Mucosa of gallbladder (tissue), 1 donor: ENCODE measurements at places on chromosomes 4 and X.

DNA sequence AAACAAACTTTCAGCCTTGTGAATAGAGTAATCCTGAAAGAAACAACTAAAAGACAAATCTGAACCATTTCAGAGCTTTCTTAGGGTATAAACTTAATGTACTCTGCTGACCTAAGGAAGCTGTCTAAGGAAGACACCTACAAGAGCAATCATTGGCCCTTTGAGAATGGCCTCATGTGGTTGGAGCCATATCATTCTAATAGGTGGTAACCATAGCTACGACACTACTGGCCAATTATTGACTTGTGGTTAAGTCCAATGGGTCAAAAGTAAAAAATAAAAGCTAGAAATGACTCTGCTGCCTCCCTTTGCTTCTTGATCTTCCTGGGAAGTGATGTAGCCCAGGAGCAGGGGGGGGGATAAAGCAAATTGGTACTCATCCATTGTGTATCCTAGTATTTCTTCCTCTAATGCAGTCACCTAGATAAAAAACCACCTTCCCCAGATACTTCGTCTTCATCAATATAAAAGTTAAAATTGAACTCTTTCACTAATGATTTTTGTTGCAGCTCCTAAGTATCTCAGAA, 547.0 kb downstream of the ARAP2 start:
- DNase-seq: no peak

- DNase-seq: no peak
Measured at GRCh38 chr4:3481113-3481531, 18.0 kb downstream of the DOK7 start.

DNA sequence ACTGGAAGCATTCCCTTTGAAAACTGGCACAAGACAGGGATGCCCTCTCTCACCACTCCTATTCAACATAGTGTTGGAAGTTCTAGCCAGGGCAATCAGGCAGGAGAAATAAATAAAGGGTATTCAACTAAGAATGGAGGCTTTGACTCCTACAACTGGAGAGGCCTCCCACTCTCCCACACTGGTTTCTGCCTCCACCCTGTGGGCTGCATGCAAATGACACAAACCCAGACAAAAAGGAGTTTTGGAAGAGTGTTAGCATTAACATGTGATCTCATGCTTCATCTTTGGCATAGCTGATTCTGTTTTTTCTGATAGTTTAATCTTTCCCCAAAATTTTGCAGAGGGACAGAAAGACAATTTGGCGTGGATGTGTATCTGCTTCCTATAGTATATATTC, 80.8 kb upstream of the IQCM start:
- no peak for DNase-seq

GRCh38 chr4:17567271-17567670, 9.7 kb upstream of the LAP3 start:
- DNase-seq: no peak

- no peak for DNase-seq
Measured at GRCh38 chr4:66741081-66741480, 804.2 kb downstream of the CENPC start.

DNA sequence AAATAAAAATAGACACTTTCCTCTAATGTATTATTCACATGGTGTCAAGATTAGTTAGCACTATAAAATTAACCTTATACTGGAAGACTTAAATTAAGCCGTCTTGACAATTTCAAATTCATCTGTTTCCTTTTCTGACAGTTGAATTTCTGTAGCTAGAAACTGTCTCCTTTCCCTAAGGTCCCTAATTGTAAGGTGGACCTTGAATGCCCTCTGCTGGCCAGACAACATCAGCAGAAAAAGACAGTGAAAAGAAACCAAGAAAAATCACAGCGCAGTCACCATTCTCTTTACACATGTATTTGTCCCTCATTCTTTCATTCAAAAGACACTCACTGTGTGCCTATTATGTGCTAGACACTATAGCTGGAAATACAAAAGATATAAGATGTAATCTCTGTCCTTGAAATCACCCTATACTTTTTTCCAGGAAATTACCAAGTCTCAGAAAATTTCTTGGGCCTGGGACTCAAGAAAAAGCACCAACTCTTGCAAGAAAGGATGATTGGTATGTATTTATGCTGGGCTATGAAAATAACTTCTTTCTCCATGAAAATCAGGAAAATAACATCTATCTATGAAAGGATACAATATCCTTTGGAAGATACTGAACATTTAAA, 32.7 kb upstream of the AMBN start:
- peak; percentile 52 for DNase-seq

- peak; percentile 71 for DNase-seq
Measured at GRCh38 chrX:129637217-129638109, 17.3 kb downstream of the APLN start.

GRCh38 chrX:134513091-134513490, 53.1 kb downstream of the HPRT1 start:
- no peak for DNase-seq

DNA sequence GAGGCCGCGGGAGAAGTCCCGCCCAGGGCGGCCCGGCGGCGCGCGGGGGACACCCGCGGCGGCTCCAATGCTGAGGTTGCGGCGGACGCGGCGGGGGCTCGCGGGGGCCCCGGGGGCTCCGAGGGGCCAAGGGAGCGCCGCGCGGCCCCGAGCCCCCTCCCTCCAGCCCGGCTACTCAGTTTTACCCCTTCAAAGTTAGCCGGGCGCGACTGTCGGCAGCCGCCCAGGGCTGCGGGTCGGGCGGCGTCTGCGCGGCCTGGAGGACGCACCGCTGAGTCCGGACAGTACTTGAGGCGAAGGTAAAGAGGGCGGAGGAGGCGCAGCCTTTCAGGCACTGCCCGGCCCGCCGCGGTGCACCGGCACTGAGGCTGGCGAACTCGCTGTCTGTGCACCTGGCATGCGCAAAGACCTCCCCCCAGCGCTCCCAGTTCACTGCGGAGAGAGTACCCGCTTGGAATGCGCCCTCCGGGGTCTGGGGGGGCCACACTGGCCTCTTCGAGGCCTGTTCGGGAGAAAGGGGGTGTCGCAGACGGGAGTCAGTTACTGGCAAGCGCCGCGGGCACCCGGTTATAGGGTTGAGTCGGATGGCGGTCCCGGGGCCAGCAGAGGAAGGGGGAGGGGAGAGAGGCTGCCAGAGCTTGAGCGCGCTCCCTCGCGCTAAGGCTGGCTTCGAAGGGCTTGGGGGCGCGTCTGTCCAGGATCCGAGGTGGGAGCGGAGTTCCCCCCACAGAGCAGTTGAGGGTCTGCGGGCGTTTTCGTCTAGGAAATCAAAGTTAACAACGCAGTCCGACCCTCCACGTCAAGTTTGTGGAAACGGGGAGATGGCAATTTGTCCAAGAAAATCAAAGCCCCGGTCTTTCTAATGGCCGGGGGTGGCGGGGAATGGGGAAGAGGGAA, 1.1 kb downstream of the PCDH19 start:
- no peak for DNase-seq

GRCh38 chr4:72473434-72473900, 95.6 kb downstream of the ADAMTS3 start:
- no peak for DNase-seq

DNA sequence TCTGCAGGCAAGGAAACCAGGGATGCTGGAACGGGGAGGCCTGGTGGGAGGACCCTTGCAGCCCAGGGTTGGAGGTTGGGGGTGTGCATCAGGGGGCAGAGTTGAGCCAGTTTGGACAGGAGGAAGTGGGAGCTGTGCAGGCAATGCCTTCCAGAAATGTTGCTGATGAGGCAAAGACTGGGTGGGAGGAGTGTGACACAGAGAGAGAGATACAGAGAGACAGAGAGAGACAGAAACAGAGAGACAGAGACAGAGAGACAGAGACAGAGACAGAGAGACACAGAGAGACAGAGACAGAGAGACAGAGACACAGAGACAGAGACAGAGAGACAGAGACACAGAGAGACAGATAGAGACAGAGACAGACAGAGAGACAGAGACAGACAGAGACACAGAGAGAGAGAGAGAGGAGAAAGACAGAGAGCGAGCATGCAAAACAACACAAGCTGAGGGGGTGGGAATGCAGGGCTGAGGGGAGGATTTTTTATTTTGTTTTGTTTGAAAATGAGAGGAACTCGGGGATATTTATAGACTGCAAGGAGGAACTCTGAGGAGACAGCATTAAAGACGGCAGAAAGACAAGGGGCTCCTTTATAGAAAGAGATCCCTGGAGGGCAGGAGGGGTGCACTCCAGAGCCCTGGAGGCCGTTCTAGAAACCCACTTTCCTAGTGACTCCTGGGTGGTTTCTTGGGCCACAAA, 1.9 kb upstream of the HAUS3 start:
- DNase-seq: peak; percentile 50

- DNase-seq: no peak
Measured at GRCh38 chr4:8092282-8092681, 66.3 kb downstream of the ABLIM2 start.

GRCh38 chrX:118901991-118902390, 72.4 kb upstream of the LONRF3 start:
- DNase-seq: no peak

GRCh38 chr4:5009796-5010195, 9.5 kb downstream of the CYTL1 start:
- no peak for DNase-seq

GRCh38 chr4:113732967-113733527, 28.5 kb downstream of the CAMK2D start:
- no peak for DNase-seq

- no peak for DNase-seq
Measured at GRCh38 chr4:185033950-185034349, 15.7 kb downstream of the HELT start.

- no peak for DNase-seq
Measured at GRCh38 chrX:153520287-153520917, 3.0 kb downstream of the ATP2B3 start.

- DNase-seq: no peak
Measured at GRCh38 chr4:134531013-134531412, 329.4 kb upstream of the PABPC4L start.

GRCh38 chr4:59063015-59063720, 1953.0 kb upstream of the IGFBP7 start:
- DNase-seq: no peak

DNA sequence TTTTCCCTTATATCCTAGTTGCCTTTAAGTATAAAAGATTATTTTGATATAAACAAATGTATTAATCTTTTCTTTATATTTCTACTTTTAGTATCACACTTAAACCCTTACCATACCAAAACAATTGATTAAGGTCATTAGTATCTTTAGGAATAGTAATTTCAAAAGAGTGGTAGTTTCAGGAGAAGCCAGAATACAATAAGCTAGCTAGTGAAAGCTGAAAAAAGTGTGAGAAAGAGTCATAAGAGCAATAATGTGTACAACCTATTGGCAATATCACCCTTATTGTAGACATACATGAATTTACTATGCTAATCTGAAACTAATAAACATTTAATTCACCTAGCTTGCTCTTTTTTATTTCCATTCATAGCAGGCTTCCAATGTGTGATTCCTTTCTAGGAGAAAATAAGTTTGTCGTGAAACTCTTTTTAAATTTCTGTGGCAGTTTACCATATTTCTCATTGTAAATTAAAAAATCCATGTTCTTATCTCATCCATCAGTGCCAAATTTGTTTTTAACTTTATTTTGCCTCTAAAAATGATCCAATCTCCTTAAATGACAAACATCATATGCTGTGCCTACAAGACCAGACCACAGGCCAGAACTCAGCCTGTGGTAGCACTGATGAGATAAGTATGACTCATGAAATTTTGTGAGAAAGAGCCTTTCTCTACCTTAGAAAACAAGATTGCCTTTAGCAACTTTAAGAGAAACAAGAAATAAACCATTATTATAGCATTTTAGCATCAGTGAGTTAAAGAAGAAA, 8.1 kb downstream of the NEK1 start:
- no peak for DNase-seq

DNA sequence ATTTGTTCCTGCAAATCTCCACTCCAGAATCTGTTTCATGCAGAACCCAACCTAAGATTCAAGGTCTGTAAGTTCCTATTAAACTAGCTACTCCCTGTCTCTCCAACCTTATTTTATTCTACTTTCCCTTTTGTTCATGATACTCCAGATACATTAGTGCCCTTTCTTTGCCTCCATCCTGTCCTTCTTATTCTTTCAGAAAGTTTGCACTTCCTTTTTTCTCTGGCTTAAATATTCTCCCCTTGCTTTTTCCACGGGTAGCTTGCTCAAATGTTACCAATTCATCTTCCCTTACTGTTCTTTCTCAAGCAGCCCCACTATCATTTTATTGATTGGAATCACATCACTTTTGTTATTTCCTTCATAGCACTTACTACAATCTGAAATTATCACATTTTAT, 72.1 kb downstream of the CAMK2D start:
- no peak for DNase-seq

DNA sequence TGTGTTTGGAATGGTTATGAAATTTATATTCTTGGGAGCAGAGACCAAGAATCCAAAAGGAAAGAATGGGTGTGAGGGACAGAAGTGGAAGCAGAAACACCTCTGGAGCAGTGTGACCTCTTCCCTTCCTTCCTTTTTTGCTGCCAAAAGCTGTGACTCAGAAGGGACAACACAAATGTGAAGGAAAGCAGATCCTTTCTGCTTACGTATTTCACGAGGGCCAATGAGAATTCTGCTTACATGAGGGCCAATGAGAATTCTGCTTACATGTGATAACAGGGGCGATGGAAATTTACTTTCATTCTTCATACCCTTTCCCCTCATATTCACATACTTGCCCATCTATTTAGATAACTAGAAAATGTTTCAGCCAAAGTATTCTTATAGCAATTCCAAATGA, 404.6 kb downstream of the PRDM5 start:
- peak; percentile 61 for DNase-seq

- DNase-seq: peak; percentile 28
Measured at GRCh38 chr4:158769175-158769921, 522 bp downstream of the FNIP2 start.

GRCh38 chr4:68617003-68617698, 41.0 kb upstream of the UGT2B17 start:
- no peak for DNase-seq

DNA sequence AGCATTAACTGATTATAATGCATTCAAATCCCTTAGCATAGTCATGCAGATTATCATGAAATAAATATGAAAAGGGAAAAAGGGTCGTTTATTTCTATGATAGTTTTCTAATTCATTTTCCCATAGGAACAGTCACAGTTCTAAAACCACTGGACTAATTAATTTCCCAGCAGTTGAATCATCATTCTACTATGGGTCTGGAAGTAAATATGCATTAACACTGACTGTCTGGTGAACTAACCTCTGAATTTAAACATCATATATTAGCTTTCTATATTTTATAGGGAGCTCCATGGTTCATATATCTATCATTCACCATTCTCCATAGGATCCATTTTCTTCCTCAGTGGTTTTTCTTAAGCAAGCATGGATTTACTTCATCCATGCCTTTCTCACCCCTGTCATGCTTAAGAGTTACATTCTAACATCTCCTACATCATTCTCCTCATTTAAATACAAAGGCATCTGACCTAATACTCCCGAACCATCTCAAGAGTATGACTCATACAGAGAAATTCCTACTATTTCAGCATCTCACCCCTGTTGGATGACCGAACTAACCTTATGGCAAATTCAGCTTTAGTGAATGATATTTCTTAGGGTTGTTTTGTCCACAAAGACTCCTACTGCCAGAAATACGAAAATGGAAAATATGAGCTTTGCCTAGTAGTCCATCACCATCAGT, 198.7 kb upstream of the ADAMTS3 start:
- DNase-seq: no peak

GRCh38 chrX:155864655-155865054, 16.5 kb upstream of the VAMP7 start:
- no peak for DNase-seq

GRCh38 chrX:71098302-71098701, 2.7 kb downstream of the FOXO4 start:
- DNase-seq: peak; percentile 44
